ENCODE measurements at places on chromosomes 1 and 21.

DNA sequence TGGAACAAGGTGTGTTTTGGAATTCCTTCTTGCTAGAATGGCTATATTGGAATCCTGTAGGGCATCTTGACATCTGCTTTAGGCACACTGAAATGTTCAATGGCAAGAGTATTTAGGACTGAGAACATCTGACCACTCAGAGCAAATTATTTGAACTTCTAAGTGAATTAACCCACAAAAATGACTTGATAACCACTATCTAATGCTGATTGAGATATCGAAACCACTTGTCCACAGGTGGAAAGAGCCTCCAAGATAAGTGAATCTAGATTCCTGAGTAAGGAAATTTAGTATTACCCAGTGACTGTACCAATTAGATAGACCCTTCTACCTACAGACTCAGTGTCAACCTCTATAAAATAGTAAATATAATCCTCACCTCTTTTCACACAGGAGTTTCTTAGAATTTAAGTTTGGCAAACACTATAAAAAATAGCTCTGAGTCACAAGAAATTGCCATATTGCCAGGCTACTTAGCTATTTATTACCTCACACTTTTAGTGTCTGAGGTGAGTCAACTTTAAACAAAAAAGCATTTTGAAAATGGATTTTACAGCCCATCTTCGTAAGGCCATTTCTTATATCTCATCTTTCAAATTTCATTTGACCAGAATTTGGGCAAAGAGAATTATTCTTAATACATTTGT is 421.8 kb downstream of the PTBP2 start:
- no peak for DNase-seq

DNA sequence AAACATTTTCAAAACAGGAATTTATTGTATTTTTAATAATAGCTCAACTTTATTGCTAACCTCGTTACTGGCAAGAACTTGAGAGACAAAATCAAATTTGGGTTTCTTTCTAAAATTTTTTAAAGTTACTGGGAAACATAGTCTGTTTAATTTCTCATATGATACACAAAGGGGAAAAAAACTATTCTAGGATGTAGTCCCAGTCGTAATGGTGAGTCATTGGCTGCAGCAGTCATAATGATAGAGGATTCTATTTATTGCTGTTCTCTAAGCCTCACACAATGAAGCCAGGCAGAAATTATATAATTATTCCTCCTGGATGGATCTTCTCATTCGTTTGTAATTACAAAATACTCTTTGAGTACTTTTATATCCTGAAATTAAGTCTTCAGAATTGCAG is 326.5 kb upstream of the SGIP1 start:
- peak; percentile 60 for DNase-seq

GRCh38 chr1:44318097-44319088 is 36.7 kb downstream of the ERI3 start:
- no peak for DNase-seq

GRCh38 chr1:210951279-210951678 is 182.7 kb downstream of the KCNH1 start:
- DNase-seq, result peak; percentile 11

DNA sequence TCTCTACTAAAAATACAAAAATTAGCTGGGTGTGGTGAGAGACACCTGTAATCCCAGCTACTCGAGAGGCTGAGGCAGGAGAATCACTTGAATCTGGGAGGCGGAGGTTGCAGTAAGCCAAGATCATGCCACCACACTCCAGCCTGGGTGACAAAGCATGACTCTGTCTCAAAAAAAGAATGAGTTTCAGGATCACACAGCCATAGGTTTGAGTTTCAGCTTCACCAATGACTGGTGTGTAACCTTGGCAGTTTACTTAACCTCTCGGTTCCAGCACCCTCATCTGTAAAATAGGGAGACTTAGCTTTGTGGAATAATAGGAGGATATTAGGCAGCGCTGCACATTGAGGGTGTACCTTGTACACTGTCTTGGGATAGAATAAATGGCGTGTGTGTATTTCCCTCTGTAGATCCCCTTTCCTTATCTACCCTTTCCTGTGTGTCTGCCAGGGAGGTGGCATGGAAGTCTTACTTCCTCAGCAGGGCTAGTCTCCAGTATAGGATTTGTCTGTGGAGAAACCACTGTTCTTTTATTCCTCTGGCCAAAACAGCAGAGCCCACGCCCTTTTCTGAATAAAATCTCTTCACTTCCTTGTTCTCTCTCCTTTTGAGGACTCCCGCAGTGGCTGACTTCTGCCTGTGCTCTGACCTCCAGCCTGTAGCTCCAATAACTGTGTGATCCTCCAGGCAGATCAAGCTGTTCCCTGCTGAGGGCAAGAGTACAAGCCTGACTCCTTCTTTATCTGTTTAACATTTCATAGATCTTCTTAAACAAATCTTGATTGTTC is 90.4 kb downstream of the HHAT start:
- no peak for DNase-seq

GRCh38 chr1:227532019-227532619 is 31.2 kb upstream of the ZNF678 start:
- DNase-seq, result no peak

- DNase-seq, result peak; percentile 36
Observed at GRCh38 chr1:39293375-39294070, 89.0 kb downstream of the MACF1 start.

DNA sequence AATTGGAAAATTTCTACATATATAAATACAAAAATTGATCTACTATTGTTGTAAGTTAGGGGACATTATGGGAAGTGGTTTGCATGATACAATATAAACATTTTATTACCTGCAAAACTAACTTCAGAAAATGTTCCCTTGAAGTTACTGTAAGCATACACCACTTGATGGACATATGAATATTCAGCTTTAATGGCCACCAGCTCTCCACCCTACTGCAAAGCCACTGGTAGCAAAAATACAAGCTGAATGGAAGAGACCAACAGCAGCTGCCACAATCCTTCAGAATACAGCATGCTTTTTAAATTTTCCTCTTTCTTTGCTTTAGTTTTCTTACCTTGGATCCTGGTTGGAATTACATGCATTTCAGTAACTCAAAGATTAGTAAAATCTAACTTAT is 69.8 kb downstream of the COQ8A start:
- no peak for DNase-seq

GRCh38 chr1:23598424-23598823 is 39.1 kb upstream of the ID3 start:
- no peak for DNase-seq

DNA sequence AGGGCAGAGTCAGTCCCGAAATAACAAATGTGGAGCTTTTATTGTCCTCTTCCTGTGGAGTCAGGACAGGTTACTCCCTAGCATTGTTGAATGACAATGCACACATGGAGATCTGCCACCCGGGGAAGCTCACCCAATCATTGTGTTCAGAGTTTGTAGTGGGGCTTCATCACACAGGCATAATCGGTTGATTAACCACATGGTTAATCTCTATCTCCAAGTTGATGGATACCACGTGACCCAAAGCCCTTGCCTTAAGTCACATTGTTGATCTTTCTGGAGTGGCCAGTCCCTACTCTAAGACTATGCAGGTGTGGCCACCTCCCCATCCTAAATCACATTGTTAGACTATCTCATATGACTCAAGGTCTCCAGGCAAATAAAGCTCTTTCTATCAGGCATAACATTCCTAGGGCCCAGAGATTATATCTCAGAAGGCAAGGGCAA is 2.6 kb upstream of the C1orf141 start:
- DNase-seq, result no peak

- no peak for DNase-seq
Observed at GRCh38 chr1:74247881-74248528, 12.8 kb downstream of the TNNI3K start.

- no peak for DNase-seq
Observed at GRCh38 chr1:234313171-234313570, 60.1 kb upstream of the COA6 start.

DNA sequence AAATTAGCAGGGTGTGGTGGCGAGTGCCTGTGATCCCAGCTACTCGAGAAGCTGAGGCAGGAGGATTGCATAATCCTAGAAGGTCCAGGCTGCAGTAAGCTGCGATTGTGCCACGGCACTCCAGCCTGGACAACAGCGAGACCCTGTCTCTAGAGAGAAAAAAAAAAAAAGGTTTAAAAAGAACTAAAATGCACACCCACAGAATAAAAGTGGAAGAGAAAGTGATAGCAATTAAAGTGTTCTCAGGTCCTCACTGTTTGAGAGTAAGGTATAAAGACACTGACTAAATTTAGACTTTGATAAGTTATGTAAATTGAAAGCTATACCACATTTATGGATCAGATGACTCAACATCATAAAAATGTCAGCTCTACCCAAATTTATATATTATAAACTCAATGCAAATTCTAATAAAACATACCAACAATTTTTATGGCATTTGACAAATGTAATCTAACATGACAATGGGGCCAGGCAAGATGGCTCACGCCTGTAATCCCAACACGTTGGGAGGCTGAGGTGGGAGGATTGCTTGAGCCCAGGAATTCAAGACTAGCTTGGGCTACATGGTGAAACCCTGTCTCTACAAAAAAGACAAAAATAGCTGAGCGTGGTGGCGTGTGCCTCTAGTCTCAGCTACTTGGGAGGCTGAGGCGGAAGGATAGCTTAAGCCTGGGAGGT is 11.8 kb downstream of the ZBTB17 start:
- no peak for DNase-seq

GRCh38 chr1:236204039-236204438 is 61.7 kb downstream of the GPR137B start:
- DNase-seq, result no peak

DNA sequence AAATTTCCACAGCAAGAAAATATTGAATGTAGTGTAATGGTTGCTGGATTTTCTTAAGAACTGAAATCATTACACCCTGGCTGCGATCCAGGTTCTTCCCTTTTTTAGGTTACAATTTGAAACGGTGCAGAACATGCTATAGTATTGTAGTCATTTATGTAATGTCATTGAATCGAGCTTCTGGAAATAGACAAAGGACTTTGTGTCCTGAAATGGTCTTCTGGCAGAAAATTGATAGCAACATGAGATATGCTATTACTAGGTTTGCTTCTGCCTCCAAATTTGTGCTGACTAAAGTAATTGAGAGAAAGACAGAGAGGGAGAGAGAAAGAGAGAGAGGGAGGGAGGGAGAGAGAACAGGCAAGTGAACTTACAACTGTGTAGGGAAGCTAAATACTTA is 146.2 kb upstream of the NFIA start:
- DNase-seq, result no peak

DNA sequence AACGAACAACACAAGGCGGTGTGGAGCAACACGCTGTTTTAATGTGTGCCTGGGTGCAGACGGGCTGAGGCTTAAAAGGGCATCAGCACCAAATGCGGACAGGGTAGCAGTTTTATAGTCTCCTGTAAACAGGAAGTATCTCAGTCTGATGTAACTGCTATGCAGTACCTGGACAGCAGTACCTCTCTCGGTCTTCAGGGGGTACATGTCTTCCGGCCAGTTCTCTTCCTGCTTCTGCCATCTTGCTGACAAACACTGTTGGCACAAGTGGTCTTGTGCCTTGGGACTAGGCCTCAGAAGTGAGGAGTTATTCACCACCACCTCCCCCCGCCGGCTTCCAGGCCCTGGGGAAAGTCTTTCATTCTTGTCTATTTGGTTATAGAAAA is 49.7 kb upstream of the APOBEC4 start:
- DNase-seq, result no peak

DNA sequence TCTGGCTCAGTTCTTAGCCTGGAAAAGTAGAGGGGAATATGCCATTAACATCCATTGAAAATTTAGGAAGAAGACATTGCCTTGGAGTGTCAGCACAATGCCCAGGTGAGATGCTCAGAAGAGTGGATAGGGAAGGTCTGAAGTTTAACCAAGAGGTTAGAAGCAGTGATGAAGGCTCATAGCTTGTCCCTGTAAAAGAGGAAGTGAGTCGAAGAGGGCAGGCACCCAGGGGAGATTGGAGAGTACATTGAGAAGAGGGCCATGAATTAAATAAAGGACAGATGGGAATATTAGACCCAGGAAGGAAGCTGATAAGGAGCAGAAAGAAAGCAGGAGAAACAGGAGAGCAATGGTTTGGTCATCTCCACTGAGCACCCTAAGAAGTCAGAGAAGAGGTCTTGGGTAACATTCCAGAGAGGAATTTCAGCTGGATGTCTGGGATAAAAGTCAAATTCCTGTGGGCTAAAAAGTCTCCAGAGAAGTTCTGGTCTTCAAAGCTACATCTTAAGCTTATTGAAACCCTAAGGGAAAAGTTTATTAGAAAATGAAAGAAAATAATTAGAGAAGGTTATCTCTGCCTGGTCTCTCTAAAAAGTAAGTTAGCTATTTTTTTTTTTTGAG is 17.3 kb downstream of the C8B start:
- no peak for DNase-seq

DNA sequence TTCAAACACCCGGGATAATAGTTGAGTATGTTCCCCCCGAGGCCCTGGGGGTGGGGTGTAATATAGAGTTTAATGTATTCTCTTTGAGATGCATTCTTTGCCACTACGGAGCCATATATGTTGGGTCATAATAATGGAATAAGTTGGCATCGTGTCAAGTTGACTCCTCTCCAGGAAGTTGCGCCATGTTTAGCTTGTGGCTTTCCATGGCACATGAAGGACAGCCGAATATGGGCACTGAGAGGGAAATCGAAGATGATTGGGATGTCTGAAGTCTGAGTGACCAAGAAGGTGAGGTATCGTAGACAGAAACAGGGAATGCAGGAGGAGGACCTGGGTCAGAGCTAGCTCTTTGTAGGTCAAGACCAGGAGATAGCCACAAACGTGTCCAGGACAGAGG is 92.6 kb downstream of the PAX7 start:
- no peak for DNase-seq

GRCh38 chr1:149927056-149927562 is 494 bp downstream of the SF3B4 start:
- DNase-seq, result no peak
